ENCODE measurements at places on chromosomes 12 and 14. TPM values are rescaled to one million over a fixed set of nuclear protein-coding genes. Genes with fewer than 3 reads are reported as not detected.
A peak's percentile ranks its signal among the peaks of the same experiment; 100 is the strongest.

- no peak for DNase-seq
Measured at GRCh38 chr14:76516884-76517283, 140.9 kb downstream of the ESRRB start.

SERPINA6 gene
- total RNA-seq: not detected

DNA sequence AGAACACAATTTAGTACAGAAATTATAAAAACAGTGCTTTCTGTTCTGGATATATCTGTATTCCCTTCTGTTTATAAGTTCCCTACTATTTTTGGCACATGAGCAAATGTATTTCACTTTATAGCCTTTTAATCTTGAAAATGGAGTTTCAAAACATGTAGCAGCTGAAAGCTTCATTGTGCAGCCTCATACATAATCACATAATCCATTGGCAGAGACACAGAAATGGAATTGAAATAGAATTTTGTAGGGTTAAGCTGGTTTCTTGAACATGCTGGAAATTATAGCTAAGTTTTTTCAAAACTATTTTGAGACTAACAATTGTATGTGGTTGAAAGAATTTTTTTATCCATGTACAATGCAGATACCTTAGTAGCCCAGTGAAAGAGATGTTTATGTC, 614.3 kb upstream of the MDGA2 start:
- no peak for DNase-seq

- DNase-seq: no peak
Measured at GRCh38 chr12:105507311-105508038, 177.0 kb downstream of the C12orf75 start.

DNA sequence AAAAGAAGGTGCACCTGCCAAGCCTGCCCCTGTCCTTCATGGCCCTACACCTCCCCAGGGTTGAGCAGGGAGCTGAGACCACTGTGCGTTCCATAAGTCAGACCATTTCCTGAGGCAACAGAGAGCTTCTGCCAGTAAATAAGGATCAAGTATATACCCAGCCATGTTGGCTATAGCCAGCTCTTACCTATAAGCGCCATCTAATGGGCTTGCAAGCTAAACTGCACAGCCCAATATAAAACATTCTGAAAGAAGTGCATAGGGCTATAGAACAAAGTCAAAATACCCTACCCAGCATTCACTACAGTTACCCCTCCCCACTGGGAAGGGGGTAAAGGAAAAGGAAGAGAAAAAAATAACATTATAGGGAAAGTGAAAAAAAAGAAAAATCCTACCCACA, 59.3 kb upstream of the SCAF11 start:
- peak; percentile 11 for DNase-seq

DNA sequence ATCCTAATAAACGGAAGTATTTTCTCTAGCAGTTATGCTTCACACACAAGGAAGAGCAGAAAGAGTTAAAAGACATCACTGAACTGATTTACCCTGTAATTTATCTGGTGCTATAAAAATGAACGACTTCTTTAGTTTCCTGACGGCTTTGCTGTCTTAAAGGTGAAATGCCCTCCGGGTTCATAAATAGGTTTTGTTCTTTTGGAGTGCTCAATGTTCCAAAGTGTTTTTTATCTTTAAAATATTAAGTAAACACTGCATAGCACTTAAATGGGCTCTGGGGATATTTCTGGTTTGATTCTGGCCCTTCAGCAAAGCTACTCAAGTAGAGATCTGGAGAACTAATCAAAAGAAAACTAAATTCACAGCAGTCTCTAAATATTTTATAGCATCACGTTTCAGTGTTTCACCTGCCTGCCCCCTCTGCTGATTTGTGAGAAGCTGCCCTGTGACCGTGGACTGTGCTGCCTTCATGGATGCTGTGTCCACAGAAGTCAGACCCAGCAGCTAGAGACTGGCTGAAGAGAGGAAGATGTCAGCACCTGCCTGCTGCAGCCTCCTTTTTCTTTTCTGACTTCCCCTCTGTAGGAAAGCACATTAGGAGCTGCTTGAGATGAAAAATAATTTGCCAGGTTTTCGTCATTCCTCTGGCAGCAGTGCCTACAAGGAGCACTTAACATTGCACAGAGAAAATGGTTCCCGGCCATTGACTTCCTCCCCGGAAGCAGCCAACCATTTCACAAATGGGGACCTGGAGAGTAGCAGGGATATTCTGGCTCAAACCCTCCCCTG, 205.1 kb upstream of the FSCB start:
- DNase-seq: no peak

NGB gene
- not detected for total RNA-seq

All from OCI-LY7 (cell line).